ENCODE measurements at places on chromosomes 7 and 10.

GRCh38 chr7:2243458-2243857, 1.4 kb downstream of the NUDT1 start:
- DNase-seq: no peak

GRCh38 chr7:87506246-87507180, 31.0 kb upstream of the ABCB4 start:
- no peak for DNase-seq

GRCh38 chr7:103867874-103868273, 121.6 kb downstream of the RELN start:
- no peak for DNase-seq

- no peak for DNase-seq
Measured at GRCh38 chr10:120727001-120727400, 124.2 kb upstream of the WDR11 start.

DNA sequence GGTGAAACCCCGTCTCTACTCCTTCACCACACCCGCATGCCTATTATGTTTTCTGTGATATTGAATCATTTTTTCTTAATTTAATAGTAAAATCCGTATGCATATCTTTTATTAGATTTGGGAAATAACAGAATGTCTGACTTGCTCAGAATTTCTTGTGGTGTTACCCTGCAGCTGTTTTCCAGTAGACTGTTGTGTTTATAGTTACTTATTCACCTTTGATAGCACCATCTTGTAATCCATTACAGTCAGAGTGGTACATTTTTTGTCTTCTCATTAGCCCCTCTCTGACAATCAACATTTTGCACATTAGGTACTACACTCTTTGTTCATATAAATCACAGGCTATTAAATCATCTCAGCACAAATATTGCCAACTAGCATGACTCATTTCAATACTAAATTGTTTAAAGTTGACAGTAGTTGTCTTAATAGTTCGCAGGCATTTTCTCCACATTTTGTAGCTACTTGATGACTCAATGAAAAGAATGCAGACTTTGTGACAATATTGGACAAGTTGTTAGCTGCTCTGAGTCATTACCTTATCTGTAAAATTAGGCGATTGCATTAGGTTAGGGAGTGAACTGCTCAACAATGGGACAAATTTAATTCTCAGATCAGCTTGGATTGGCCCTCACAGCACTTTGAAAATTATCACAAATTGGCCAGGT, 17.8 kb upstream of the SLC16A12 start:
- peak; percentile 89 for DNase-seq

DNA sequence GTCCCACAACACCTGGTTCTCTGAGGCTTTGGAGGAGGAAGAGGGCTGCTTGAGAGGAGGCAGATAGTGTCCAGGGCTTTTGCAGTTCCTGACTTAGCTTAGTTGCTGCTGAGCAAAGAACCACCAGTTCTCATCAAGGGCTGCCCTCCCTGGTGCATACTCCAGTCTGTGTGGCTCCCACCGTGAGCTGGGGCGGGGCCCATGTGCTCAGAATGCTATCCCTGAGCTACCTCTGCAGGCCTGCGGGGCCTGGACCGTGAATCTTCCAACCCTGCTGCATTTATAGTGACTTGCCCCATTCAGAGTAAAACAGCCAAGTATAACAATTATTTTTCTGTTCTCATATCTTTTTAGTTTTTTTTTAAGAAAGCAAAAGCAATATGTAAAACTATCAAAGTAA, 49.2 kb downstream of the TACR2 start:
- no peak for DNase-seq

DNA sequence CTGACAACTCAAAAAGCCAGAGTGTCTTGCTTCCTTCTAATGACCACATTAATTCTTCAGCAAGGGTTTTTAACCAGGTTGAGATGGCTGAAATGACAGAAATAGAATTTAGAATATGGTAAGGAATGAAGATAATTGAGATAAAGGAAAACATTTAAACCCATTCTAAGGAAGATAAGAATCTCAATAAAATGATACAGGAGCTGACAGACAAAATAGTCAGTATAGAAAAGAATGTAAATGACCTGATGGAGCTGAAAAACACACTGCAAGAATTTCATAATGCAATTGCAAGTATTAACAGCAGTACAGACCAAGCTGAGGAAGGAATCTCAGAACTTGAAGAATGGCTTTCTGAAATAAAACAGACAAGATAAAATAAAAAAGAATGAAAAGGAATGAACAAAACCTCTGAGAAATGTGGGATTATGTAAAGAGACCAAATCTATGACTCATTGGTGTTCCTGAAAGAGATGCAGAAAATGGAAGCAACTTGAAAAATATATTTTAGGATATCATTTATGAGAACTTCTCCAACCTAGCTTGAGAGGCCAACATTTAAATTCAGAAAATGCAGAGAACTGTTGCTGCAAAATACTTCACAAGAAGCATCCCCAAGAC, 87.1 kb downstream of the SAMD9 start:
- peak; percentile 33 for DNase-seq

- DNase-seq: no peak
Measured at GRCh38 chr10:55203874-55204273, 402.8 kb upstream of the PCDH15 start.

- DNase-seq: no peak
Measured at GRCh38 chr7:137846827-137847567, at the start of gene DGKI. TSS of gene DGKI (minus strand) at chr7:137846974.

GRCh38 chr10:88792661-88793060, 9.9 kb upstream of the LIPM start:
- no peak for DNase-seq

DNA sequence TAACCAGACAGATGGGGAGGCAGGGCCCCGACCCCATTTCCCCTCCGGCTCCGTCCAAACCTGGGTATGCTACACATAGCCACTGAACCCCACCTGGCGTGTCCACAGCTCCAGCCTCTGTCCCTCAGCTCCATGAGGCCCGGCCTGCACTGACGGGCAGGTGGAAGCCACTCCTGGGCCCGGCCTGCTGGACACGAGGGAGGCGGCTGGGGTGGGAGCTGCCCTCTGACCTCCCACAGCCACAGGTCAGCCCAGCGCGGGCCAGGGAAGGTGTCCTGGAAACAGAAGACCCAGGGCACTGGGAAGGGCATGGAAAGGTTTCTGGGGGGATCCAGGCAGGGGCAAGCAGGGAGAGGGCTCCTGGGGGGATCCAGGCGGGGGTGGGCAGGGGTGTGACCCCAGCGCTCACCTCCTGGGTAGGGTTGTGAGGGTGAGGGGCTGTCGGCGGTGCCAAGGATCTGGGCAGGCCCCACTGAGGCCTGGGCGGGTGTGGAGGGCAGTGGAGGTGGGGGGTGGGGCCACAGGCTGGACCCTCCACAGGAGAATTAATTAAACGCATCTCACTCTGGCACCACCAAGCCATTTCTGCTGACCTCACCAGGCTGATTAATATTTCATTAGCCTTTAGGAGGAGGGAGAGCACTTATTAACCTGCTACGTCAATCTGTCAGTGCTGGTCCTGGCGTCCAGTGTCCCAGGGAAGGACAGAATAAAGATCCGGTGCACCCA, 108.9 kb downstream of the UNCX start:
- no peak for DNase-seq

GRCh38 chr7:111290982-111291381, 200.1 kb downstream of the LRRN3 start:
- DNase-seq: no peak

GRCh38 chr7:27453702-27454405, 208.8 kb downstream of the HIBADH start:
- DNase-seq: no peak

DNA sequence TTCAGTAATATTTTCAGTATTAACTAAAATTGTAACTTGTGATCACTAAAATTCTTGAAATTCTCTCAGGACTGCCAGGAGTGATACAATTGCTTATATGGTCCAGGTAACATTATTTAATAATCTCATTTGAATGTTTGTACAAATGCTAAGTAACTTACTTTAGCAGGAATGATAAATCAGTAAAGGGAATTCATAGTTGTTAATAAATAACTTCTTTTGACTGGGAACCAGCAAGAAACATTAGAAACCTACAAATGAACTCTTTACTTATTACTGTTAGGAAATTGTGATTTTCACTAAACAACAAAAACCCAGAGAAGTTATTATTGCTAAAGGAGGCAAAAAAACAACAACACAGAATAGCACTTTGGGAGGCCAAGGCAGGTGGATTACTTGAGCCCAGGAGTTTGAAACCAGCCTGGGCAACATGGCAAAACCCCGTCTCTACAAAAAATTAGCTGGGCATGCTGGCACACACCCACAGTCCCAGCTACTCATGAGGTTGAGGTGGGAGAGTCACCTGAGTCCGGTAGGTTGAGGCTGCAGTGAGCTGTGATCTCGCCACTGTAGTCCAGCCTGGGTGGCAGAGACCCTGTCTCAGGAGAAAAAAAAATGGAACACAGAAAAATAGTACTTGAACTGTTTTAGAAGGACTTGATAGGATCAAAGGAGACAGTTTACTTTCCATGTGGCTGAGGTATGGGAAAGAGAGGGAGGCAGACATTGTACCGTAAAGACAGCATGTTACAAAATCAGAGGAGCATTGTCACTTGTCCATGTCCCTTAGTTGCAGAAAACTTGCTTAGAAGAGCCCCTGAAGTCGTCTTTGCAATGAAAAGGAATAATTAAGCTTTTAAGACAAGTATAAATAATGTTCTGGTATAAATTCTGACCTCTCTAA, 53.1 kb downstream of the SHOC2 start:
- no peak for DNase-seq

- peak; percentile 47 for DNase-seq
Measured at GRCh38 chr10:15211464-15211979, 43.0 kb upstream of the NMT2 start.

DNA sequence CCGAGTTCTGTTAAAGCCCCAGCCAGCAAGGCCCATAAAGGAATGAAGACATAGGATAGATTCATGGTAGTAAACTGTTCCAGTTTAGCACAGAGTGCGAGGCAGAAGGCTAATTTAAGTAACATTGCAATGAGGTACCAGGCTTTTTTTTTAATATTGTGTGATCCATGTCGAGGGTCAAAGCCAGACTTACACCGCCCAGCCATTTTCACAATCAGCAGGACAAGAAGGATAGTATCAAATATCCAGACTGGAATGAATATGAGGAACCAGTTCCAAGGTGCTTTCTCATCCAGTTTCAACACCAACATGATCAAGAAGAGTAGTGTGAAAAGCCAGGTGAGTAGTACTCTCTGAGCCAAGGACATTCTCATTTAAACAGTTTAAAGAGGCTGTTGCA, 4.2 kb downstream of the TMEM60 start:
- DNase-seq: no peak

DNA sequence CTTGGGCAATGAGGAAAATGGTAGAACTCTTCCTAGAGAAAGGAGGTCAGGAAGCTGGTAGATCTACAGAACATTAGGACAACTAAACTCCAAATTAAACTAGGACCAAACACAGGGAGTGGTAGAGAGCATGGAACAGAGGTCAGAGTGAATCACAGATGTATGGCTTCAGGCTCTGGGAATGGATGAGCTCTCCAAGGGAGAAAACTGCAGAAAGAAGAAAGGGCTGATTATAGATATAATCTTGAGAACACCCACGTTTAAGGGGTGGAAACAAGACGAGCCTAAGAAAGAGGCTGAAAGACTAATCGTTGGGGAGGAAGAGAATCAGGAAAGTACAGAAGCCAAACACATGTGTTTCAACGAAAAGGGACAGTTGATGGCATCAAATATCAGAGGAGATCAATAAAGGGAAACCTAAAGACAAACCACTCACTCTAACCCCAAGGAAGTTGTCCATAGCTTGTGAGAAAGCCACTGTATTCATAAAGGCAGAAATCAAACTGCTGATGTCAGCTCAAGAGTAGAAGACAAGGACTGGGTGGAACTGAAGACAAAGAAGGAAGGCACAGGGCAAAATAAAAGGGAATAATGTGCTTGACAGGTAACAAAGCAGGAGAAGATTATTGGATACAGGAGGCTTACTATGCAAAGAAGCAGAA, 41.4 kb downstream of the NUDCD3 start:
- no peak for DNase-seq

DNA sequence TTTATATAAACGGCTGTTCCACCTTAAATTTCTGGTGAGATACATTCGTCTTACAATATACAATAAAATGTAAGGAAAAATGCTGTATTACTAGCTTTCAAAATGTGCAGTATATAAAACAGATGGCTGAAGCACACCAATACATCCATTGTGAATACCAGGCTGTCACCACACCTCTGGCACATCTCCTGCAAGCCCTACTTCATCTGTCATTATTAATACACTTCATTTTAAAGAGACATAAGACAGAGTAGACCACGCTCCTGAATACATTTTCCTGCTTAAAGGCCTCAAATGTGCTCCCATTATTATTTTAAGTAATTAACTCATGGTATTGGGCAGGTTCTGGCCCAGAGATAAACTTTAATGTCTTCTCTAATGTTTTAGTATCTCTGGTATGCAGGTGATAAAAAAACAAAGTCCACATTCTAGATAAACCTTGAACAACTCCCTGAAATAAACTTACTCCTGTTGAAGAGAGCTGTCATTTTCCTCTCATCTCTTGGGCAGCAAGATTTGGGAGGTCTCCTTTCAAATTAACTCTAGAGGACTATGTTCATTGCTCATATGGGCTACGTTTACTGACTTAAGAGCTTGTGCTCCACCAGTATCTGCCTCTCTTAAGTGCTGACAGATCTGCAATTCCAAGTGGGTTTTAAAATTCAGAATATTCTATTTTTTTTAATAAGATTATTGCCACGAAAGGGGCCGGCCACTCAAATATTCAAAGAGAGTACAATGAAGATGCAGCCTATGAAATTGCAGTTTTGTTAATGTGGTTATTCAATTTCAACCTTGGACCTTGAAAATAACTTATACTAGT, 396.5 kb upstream of the SEMA3D start:
- DNase-seq: peak; percentile 53

- DNase-seq: no peak
Measured at GRCh38 chr10:9877978-9878377, 1139.7 kb upstream of the CELF2 start.

DNA sequence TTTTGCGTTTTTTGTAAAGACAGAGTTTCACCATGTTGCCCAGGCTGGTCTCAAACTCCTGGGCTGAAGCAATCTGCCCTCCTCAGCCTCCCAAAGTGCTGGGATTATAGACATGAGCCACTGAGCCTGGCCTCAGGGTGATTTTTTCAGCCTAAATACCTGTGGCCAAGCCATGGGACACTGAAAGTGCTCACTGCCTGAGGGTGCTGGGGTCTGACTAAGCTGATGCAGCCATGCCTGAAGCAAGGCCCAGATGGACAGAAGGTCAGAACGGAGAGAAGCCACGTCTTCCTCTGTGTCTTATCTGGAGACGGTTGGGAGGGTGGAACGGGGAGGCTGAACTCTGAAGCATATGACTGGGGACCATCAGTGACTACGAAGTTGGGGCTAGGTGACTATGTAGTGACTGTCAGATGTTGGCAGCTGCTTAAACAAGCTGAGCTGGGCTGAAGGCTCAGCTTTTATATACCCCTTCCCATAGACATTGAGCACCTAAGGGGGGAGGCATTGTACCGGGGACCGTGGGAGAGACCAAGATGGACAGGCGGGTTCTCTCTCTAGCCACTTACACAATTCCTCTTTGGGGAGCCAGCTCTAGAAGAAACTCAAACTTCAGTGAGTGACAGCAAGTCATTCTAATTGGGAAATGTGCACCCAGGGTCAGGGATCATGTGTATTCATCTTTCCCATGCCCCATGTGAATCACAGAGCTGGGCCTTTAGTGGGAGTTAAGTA, 73.3 kb upstream of the HABP2 start:
- DNase-seq: no peak

- no peak for DNase-seq
Measured at GRCh38 chr7:1770331-1770730, 100.3 kb downstream of the ELFN1 start.

GRCh38 chr7:128235471-128235870, 5.6 kb upstream of the LEP start:
- no peak for DNase-seq

GRCh38 chr10:110967009-110967630, 47.7 kb downstream of the SHOC2 start:
- DNase-seq: no peak

- DNase-seq: no peak
Measured at GRCh38 chr7:67620216-67620933, 623.7 kb downstream of the TYW1 start.
